Stimulated activated naive CD8-positive, alpha-beta T cell treated with anti-CD3 and anti-CD28 coated beads, Interleukin-15, Interleukin-2, amounts not matched to agents 100 U/mL and 50 U/mL, for 24 hours (primary cell): ENCODE measurements at places on chromosomes 13 and 19.

DNA sequence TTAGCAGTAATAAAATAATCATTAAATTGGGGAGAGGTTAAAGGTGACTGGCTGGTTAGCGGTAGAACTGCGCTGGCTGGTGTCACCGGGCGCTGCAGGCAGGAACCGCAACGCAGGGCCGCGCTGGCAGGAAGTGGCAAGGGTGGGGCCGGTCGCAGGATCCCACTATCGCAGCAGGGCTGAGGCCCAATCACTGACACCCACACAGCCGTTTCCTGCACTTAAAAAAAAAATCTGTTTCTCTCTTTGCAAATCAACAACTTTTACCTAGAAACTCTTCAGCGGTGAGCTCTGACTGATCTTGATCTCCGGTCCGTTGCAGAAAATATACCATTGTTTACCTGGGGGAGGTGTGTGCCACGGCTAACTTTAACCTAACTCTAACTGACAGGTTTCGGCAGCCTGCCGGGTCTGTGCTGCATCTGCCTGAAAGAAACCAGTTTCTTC, 46.9 kb downstream of the KLF2 start:
- DNase-seq: peak; percentile 86

DNA sequence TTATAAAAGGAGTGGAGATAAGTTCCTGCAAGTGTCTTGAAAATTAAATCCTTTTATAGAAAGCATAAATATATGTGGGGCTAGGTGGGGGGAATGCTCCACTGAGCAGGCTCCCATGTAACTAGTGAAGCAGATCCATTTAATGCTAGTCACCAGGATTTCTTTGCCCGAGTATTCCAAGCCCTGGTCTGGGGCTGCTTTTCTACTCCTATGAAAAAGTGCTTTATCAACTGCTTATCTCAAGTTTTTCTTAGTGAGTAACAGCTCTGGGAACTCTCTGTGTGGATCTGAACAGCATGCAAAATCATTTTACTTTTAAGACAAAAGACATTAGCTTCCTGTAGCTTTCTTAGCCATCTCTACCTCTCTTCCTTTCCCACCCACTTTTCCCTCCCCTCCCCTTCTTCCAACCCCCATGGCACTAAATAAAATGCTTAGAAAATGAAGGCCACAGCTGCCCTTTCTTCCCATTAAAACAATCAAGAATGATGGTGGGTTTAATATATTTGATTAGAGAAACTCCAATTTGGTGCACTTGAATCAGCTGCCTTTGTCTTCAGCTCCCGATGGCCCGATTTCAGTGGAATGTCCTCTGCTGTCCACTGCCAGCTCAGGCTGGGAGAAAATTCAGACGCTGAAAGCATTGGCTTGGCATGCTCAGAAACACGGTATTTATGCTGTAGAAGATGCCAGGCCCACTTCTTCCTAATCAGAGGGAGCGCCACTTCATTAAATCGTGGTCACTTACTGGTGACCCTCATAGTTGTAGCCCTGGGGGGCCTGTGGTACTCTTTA, 475.1 kb downstream of the FOXO1 start:
- no peak for DNase-seq

DNA sequence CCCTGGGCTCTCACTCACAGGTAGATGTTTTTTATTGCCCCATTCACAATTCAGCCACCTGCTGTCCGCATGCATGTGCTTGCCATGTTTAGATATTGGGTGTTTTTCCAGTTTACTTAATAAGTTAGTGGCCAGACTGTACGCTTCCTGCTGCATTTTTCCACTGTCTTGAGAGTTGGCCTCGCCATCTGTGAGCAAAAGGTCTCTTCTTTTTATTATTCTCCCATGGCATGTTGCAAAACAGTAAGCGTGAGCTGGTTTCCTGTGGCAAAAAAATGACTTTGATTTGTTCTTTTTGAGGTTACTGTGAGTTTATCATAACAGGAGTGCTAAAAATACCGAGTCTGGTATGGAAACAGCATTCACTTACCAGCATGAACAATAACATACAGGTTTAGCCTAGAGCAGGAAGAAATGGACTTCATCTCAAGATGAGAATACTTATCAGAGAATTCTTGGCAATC, 46.0 kb downstream of the SAE1 start:
- no peak for DNase-seq

DNA sequence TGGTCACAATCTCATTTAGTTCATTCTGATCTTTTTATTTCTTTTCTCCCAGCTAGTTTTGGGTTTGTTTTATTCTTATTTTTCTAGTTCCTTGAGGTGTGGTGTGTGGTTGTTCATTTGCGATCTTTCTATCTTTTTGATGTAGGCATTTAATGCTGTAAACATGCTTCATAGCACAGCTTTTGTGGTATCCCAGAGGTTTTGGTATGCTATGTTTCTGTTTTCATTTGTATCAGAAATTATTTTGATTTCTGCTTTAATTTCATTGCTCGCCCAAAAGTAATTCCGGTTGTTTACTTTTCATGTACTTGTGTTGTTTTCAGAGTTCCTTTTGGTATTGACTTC, 12.6 kb downstream of the DNAJC3 start:
- no peak for DNase-seq

GRCh38 chr19:41913538-41914423, 14.5 kb downstream of the ERFL start:
- DNase-seq: no peak

GRCh38 chr13:112186091-112186490, 119.1 kb downstream of the SOX1 start:
- DNase-seq: no peak

DNA sequence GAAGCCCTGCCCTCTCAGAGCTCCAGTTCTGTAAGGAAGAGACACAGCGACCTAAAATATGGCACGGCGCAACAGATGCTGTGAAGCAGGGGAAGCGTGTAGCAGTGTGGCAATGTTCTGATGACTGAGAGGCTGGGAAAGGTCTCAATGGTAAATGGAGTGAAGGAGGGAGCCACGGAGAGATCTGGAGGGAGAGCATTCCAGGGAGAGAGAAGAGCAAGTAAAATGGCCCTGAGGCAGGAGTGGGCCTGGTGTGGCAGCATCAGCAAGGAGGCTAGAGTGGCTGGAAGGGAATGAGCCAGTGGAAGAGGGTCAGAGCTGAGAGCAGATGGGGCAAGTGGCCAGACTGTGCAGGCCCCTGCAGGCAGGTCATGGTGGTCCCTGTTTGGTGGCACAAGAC, 16.4 kb downstream of the RCN3 start:
- DNase-seq: no peak

DNA sequence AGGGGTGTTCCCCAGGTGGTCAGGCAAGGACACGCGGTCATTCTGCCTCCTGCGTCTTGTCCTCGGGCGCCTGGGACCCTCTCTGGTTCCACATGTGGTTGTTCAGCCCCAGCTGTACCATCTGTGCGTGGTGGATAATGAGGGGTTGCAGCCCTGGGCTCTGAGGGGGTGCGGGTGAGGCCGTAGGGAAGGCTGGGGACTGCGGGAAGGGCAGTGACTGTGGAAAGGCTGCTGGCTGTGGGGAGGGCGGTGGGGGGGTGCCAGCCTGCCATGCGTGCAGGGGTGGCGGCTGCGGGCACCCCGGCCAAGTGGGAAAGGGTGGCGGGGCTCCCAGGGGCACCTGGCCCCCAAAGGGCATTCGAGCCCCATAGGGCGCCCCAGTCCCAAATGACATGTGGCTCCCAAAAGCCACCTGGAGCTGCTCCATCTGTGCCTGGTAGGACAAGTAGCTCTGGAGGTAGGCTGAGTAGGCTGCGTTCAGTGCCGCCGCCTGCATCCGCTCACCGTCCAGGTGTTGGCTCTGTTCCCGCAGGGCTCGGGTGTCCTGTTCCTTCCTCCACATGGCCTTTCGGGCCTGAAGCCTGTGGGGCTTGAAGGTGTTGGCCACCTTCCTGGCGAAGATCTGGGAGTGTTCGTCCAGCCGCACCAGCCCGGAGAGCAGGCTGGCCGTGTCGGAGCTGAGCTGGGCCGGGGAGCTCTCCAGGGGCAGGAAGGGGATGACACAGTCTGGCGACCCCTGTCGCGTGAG, 15.1 kb downstream of the TICAM1 start:
- no peak for DNase-seq

- no peak for DNase-seq
Observed at GRCh38 chr13:21522130-21522529, 63.0 kb upstream of the ZDHHC20 start.

DNA sequence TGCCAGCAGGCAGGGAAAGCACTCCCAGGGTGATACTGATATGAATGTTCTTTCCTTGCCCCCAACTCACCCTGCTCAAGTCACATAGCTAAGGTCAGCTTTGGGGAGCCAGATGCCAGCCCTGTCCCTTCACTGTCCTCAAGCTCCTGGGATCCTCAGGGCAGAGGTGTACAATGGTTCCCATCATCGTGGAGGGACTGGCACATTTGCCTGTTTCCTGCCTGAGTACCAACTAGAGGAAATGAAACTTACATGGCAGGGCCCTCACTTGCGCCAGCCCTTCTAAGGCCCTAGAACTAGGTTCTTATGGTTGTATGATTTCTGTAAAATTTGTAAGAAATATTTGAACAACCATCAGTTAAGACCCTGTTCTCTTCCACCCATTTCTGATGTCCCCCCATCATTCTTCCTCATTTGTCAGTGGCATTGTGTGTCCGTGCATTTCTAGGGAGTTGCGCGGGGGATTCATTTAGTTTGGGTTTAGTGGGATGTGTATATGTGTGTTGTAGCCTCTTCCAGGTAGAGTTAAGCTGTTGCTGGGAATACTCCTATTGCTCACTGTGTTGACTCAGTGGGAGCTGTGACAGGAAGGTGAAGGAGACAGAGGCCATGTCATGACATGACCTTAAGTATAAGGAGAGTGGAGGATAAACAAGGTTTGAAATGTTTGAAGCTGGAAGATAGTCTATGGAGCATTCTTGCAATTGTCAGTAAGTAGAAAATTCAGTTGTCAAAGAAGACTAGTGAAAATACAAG, 41.3 kb upstream of the RCBTB2 start:
- DNase-seq: no peak

DNA sequence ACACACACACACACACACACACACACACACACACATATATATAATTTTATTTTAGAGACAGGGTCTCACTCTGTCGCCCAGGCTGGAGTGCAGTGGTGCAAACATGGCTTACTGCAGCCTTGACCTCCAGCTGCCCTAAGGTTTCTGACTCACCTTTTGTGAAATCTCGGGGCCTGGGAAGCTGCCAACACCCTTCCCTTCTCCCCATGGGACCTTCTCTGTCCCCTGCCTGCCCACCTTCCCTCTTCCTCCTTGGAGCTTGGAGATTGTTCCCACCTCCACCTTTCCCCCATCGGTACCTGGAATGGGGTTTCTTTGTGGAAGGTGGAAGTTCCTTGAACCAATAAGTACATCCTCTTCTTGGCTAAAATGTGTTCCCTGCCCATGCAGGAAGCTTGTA, 6.3 kb downstream of the ARRDC5 start:
- DNase-seq: no peak

DNA sequence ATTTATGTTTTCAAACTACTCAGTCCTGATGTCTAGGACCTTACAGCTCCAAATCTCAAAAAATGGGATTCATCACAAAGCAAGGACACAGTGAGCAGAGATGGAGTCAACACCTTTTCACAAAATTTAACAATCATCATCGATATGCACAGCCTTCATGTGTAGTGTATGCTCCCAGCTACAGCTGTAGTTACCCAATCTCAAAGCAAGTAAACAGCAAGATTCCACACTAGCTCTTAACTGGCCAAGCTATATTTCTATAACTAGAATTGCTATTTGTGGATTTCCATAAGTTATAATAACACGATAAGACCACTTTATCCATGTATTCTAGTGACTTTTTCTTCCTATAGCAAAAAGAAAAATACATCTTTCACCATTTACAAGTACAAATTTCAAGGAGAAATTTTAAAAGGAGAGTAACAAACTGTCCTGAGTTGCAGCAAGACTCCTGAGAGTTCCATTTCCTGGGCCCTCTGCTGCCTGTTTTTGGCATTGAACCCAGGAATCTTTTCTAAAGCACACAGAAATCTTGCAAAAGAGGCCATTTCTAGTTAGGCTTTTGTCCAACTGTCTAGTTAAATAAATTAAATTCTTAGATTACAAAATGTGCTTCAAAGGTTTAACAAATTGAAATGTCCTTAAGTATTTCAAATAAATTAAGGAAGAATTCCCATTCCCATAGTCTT, 460.6 kb downstream of the FGF14 start:
- DNase-seq: no peak

- peak; percentile 55 for DNase-seq
Observed at GRCh38 chr13:74136084-74136658, 2.0 kb upstream of the KLF12 start.

DNA sequence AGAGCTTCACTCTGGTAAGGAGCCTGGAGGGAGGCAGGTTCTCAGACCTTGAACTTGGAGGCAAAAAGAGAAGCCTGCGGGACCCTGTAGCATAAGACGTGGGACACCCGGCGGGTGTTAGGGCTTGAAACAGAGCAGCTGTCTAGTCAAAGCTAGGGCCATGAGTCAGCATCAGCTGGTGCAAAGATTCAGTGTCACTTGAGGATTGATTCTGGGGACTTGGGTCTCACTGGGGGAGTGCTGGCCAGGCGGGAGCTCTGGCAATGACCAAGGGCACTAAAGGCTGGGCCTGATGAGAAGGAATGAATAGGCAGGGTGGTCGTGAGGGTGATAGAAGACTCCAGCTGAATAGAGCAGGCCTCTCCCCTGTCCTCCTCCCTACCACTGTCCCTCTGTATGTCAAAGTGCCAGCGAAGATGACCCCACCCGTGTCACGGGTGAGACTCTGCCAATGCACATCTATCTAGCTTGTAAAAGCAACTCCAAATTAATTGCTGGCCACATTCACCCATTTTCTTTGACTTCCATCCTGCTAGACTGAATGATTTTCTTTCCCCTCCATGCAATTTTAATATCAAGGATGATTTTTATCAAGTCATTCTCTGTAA, 97.1 kb downstream of the MBNL2 start:
- DNase-seq: no peak

GRCh38 chr13:33490461-33491327, 205.1 kb upstream of the STARD13 start:
- no peak for DNase-seq

DNA sequence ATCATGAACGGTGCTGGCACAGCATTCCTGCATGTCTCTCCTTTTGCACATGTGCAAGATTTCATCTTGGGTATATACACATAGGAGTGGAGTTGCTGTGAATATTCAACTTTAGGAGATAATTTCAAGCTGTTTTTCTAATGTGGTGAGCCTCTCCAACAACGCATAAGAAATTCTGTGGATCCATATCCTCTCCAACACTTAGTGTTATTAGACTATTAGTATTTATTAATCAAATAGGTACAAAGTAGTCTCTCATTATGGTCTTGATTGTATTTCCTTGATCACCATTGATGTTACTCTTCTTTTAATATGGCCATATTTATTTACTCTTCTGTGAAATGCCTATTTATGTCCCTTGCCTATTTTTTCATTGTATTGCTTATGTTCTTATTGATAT, 114.5 kb downstream of the URI1 start:
- no peak for DNase-seq
